T-helper 17 cell (primary cell): ENCODE measurements at places on chromosomes 6 and 20. TPM values are rescaled to one million over a fixed set of nuclear protein-coding genes. Genes with fewer than 3 reads are reported as not detected.

The DSP gene
- 0.05 TPM for total RNA-seq

The MATN4 gene
- not detected for total RNA-seq

The TNFRSF21 gene
- 0.47 TPM for total RNA-seq

The SCRT2 gene
- not detected for total RNA-seq
